ENCODE measurements at places on chromosomes 6 and 20.

GRCh38 chr20:39282619-39283092 lies 320.5 kb downstream of the DHX35 start:
- DNase-seq, result peak; percentile 60

DNA sequence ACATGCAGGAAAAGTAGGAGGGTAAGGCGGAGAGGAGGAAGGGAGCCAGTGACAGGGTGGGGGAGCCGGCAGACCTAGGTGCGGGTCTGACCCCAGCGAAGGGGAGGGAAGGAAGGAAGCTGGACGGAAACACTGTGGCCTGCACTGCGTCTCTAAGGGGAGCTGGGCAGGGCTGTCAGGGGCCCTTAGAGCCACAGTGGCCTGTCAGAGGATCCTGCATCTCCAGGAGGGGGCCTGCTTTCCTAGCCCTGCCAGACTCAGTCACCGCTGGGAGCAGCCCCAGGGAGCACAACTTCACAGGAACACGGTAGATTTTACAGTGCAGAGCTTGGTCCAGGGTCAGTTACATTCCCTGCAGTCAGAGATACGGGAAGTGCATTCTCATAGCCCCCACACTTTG lies 118.2 kb downstream of the PACRG start:
- DNase-seq, result peak; percentile 19

GRCh38 chr6:63637865-63638445 lies 2.4 kb downstream of the PHF3 start:
- no peak for DNase-seq

GRCh38 chr20:38219006-38219950 lies 41.3 kb downstream of the KIAA1755 start:
- no peak for DNase-seq

GRCh38 chr6:110491644-110492317 lies 15.4 kb upstream of the SLC22A16 start:
- DNase-seq, result peak; percentile 33

GRCh38 chr6:69631552-69632346 lies 165.1 kb downstream of the LMBRD1 start:
- DNase-seq, result no peak

GRCh38 chr6:154484942-154485341 lies 25.5 kb downstream of the CNKSR3 start:
- DNase-seq, result no peak

DNA sequence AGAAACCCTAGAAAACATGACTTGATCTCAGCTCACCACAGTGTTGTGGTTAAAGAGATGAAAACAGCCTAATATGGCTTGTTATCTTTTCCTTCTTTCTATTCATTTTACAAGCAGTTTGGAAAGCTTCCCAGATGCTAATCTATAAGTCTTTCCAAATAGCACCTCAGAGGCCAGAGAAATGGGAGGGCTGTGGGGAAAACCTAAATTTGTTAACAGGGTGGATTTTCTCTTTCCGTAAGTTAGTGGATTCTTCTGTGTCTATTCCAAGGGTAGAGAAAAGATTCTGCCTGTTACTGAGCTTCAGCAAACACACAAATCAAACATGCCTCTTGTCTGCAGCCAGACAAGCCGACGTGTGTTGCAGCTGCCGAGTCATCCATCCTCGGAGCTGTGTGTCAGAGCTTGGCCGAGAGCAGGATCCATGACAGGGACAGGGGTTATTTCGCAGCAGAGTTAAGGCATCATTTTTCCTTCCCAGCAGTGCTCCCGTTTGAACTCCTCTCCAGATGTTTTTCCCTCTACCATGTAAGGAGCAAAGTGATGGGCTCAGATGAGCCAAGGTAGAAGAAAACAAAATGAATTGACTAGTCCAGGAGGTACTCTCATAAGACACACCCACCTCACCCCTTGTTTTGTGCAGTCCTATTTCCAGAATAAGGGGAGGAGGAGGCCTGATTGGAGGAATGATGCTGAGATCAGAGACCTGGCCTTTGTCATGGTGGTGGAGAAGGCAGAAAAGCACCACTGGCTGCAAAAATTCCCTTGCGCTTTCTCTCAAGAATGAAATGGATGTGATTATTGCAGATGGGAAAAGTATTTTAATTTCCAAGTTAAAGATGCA lies 560.0 kb downstream of the C6orf118 start:
- DNase-seq, result no peak

DNA sequence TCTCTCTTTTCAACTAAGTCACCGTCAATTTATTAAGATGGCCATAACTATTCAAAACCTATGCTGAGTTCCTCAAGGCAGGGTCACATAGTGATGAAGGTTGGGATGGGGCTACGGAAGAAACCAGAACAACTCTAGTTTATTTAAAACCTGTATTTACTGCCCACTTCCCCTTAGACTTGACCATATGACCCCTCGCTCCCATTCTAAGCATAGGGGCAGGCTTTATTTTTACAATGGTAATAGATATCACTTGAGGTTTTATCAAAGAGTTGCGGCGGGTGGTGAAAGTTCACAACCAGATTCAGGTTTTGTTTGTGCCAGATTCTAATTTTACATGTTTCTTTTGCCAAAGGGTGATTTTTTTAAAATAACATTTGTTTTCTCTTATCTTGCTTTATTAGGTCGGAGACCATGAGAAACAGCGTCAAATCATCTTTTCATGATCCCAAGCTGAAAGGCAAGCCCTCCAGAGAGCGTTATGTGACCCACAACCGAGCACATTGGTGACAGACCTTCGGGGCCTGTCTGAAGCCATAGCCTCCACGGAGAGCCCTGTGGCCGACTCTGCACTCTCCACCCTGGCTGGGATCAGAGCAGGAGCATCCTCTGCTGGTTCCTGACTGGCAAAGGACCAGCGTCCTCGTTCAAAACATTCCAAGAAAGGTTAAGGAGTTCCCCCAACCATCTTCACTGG lies 5.5 kb downstream of the EDN1 start:
- DNase-seq, result no peak

GRCh38 chr20:58853976-58854637 lies 1.6 kb downstream of the GNAS start:
- DNase-seq, result no peak

GRCh38 chr6:162699961-162700360 lies 27.6 kb downstream of the PRKN start:
- no peak for DNase-seq

DNA sequence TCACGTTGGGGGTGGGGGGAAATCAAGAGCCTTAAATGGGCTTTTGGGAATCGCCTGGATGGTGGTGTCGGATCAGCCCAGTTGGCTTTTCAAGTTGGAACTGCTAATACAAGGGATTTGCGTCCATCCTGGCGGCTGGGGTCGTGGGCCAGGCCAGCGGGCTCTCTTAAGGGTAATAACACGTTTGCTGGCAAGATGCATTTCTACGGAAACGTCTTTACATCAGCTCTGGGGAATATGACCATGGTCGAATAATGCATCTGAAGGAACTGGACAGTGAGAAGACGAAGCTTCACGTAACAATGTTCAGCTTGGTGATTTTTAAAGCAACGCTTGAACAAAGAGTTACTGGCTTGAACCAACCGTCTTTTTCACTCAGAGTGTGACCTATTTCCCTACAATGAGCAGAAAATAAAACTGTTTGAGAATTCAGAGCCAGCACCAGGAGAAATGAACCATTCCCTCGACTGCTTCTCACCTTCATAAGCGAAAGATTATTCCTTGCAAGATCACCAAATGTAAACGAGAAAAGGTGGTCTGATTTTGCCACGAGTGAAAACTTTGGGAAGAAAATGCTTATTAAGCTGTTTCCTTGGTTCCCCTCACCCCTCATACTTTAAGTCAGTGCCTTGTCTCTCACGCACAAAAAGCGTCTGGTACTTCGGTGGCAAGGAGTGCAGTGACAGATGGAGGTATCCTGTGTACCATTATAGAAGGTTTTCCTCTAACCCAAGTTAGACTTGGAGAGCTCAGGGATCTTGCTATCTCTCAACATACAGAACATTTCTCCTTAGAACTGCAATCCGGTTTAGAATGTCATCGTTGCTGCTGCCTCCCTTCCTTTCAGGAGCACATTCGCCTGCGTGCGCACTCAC lies 1.4 kb upstream of the MARCKS start:
- peak; percentile 63 for DNase-seq

GRCh38 chr6:142378138-142378875 lies 76.5 kb downstream of the ADGRG6 start:
- DNase-seq, result peak; percentile 78

GRCh38 chr6:26336355-26337198 lies 28.4 kb upstream of the BTN3A2 start:
- DNase-seq, result peak; percentile 80

- DNase-seq, result no peak
Observed at GRCh38 chr6:25995507-25995906, 32.9 kb downstream of the TRIM38 start.

GRCh38 chr6:27605401-27606342 lies 132.8 kb upstream of the ZNF184 start:
- peak; percentile 96 for DNase-seq

GRCh38 chr6:166864333-166864732 lies 92.0 kb downstream of the RNASET2 start:
- no peak for DNase-seq
